Kidney (tissue), 22 donors: ENCODE measurements at places on chromosomes 11 and 22. TPM values are rescaled to one million over a fixed set of nuclear protein-coding genes. Genes with fewer than 3 reads are reported as not detected.

KRTAP5-7 gene
- total RNA-seq = 0.22 TPM

SHISA8 gene
- total RNA-seq = 0.35 TPM

CLMP gene
- 6.8 TPM for total RNA-seq

LIF gene
- total RNA-seq = 10.7 TPM

CDC42BPG gene
- 20.7 TPM for total RNA-seq

MED17 gene
- total RNA-seq = 35.4 TPM

SPDYC gene
- total RNA-seq = not detected

MUC2 gene
- total RNA-seq = not detected

SPA17 gene
- 10.7 TPM for total RNA-seq

TOP3B gene
- 26.7 TPM for total RNA-seq

GRCh38 chr11:108597736-108598355 is 4.3 kb upstream of the EXPH5 start:
- DNase-seq = no peak

GRCh38 chr11:70826541-70827335 is 425.6 kb downstream of the SHANK2 start:
- DNase-seq = peak; percentile 45

DNA sequence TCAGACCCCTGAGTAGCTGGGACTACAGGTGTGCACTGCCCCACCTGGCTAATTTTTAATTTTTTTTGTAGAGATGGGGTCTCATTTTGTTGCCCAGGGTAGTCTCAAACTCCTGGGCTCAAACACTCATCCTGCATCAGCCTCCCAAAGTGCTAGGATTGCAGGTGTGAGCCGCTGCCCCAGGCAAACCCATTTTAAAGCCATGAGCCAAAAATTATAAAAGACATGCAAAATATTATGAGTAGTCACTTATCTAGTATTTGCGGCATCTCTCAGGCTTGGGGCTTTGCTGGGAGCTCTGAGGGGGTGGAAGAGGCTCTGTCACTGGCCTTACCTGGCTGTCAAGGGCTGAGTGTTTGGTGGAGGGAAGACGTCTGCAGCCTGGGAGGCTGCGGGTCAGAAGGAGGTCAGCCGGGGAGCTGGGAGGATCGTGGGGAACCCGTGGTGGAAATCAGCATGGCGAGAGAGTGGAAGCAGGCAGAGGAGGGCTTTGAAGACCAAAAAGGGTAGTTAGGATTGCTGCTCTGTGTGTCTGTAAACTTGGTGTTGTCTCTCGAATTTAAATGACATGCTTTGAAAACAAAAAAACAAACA is 69.1 kb upstream of the PARVG start:
- DNase-seq = peak; percentile 35

- peak; percentile 69 for DNase-seq
These were observed 44.9 kb downstream of the WNT11 start for GRCh38 chr11:76161261-76161961.

- DNase-seq = no peak
These were observed 35.8 kb downstream of the GRIK4 start for GRCh38 chr11:120547316-120547715.

DNA sequence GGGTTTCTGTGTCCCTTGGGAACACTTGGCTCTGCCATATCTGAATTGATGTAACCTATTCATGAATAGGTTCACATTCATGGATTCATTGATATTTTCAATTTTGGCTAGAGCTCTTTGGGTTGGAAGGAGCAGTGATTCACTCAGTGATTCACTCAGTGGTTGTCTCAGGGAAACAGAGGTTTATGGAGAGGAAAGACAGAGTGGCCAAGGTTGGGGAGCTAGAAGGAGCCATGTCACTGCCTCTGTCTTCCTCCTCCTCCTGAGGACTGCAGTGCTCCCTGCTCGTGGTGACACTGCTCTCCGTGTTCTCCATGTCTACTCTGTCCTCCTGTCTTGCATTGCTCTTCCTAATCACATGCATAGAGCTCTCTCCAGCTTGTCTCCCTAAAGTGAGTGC is 17.4 kb downstream of the CEP164 start:
- no peak for DNase-seq

DNA sequence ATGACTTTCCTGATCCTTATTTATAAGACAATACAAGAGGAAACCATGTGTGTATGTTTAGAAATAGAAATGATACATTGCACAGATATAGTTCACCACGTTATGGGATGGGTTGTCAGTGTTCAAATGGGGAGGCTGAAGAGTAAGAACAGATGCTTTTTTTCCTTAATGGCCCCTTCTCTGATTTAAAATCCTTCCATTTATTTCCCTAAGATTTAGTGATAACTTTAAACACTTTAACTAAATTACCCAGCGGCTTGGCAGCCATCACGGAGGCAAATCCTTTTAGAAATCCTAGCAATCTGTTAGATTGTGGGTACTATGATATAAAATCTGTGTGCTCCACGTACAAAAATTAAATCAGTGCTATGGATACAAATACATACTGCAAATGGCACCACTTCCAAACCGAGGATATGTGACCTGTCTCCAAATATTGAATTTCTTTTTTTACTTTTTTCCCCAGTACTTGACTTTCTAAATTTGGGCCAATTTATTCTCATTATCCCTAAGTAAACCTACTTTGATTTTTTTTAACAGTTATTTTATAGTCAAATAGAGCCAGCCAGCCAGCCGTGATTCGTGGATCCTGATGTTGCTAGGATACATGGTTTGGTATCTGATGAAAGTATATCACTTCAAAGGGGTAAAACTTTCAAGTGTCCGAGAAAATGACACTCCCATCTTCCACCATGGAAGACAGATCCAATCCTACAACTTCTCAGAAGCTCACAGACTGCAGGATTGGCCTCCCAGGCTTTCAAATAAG is 46.1 kb downstream of the BDNF start:
- DNase-seq = no peak

- no peak for DNase-seq
These were observed 56.3 kb upstream of the PLET1 start for GRCh38 chr11:112316971-112317370.

GRCh38 chr11:58490827-58491226 is 17.1 kb downstream of the OR5B21 start:
- DNase-seq = no peak

DNA sequence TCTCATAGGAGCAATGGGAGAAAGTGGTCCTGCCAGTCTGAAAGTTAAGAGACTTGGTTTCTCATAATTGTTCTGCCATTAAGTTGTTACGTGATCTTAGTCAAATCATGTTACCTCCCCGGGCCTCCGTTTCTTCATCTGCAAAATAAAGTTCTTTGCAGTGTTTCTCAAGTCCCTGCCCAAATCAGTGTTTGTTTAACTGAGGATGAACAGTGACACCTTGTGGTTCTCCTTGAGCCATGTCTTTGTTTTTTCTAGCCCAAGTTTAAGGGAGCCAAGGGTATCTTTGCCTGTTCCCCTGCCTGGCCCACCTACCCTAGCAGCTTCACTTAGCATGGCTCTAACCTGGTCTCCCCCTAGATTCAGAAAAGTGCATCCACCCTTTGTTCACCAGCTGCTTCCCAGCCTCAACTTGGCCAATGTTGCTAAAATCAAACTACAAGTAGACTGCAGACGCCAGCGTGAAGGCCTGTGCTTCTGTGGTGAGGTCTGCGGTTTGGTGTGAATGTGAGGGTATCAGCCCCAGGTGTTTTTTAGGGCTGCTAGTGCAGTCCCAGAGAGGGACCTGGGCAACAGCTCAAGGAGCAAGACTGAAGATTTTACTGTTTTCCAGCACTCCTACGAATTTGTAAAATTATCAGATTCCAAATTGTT is 35.5 kb downstream of the FZD4 start:
- no peak for DNase-seq

- DNase-seq = peak; percentile 12
These were observed 105.3 kb upstream of the FGF3 start for GRCh38 chr11:69924308-69925161.

DNA sequence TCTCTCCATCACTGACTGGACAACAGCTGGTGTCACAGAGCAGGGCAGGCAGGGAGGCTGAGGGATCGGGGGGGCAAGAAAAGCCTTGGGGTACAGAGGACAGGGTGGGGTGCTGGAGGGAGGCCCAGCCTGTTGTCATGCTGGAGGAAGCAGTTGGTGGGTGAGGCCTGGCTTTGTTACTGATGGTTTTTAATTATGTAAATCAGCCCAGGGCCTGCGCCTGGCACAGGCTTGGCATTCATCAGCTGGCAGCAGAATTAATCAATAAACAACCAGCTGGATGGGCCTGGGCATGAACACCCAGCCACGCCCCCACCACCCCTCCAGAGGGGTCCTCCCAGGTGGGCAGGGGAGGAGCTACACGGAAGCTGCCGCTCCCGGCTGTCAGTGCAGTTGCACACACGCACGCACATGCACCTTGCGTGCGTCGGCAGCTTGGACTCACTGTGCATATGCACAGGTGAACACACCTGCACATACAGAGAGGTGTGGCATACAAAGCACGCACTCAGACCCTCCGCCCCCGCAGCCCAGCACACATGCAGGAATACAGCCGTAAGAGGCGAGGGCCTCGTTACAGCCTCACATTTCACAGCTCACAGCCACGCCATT is 21.3 kb upstream of the ELFN2 start:
- DNase-seq = no peak

DNA sequence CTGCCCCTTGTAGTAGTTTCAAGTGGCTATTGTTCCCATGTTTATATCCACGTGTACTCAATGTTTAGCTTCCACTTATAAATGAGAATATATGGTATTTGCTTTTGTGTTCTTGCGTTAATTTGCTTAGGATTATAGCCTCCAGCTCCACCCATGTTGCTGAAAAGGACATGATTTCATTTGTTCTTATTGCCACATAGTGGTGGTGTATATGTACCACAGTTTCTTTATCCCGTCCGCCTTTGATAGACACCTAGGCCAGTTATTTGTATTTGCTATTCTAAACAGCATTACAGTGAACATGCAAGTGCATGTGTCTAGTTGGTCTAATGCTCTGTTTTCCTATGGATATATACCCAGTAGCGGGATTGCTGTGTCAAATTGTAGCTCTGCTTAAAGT is 6.8 kb downstream of the OR51B2 start:
- no peak for DNase-seq

DNA sequence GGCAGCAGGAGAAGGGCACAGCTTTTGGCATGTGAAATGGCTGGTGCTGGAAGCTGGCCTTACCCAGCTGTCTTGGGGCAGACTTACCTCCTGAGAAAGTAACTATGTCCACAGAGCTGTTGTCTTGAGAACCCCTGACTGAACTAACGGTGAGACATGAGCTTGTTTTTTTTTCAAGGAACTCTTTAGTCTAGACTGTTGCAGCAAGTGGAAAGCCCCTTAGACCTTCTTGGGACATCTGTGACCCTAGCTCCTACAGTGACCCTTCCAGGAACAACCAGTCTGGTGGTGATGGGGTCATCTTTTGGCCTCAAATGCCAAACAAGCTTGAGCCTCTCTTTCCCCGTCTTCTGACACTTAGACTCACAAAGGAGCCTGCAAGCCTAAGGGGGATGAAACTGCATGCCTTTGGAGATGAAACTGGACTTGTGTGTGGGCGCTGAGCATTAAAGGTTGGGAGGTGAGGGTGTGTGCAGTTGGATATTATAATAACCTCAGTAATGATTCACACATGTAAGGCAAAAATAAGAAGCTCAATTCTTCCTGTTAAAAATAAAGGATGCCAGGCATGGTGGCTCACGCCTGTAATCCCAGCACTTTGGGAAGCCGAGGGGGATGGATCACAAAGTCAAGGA is 35.4 kb downstream of the SDHD start:
- DNase-seq = no peak

DNA sequence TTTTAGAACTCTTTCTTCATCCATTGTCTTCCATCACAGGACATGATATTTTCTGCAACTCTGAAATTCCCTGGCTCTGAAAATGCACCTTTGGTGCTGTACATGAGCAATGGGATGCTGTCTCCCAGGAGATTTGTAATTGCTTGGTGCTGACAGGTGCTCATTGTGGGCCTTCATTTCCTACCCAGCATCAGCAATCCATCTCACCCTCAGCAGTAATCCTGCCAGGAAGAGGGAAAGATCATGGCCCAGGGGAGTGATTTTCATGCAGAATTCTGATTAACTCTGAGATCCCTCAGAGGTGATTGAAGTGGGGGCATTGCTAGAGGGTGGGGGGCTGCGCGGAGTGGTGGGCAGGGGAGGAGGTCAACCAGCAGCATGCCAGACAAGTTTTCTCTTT is 651.7 kb downstream of the NELL1 start:
- DNase-seq = no peak

- DNase-seq = no peak
These were observed 28.1 kb downstream of the MTMR2 start for GRCh38 chr11:95895815-95896214.

- no peak for DNase-seq
These were observed 72.6 kb downstream of the NCAPD3 start for GRCh38 chr11:134151083-134151747.

- no peak for DNase-seq
These were observed 50.3 kb upstream of the GLYAT start for GRCh38 chr11:58782066-58782465.

DNA sequence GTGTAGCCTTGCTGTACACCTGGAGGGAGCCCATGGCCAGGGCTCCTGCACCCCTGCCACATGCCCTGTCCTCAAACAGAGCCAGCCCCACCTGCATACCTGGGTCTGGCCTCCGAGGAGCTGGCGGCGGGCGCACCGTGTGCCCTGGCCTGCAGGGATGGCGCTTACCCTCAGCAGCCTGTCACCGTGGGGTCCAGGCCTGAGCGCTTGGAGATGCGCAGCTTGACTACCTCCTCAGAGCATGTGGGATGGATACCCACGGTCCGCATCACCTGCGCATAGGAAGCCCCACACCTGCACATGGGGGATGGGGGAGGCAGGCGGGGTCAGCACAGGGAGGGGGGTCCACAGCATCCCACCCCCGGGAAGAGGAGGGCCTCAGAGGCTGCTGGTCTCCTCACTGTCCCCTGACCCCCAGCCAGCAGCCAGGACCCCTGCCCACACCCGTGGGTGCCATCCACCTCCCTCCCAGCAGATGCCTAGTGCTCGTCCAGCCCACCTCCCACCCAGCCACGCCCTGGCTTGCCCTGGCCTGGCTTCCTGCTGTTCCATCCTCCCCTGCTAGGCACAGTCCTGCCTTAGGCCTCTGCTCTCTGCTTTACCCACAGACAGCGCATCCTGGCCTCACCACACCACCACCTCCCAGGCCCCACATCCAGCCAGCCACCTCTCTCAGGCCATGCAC is 22.4 kb upstream of the GNB1L start:
- peak; percentile 68 for DNase-seq

DNA sequence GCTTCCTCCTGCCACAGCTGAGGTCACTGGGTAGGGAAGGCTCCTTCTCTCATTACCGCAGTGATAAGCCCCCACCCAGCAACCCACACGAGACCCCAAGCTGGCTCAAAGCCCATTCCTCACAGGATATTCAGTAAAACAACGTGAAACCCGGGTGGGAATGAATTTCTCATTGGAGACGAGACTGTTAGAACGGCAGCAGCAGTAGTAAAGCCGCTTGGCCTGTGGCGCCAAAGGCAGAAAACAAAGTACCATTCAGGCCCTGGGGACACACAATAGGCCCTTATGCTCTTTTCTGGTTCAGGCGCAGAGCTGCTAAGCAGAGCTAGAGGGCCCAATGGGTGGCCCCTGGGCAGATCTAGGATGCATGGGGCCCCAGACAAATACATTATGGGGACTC is 45.3 kb downstream of the PC start:
- DNase-seq = no peak

DNA sequence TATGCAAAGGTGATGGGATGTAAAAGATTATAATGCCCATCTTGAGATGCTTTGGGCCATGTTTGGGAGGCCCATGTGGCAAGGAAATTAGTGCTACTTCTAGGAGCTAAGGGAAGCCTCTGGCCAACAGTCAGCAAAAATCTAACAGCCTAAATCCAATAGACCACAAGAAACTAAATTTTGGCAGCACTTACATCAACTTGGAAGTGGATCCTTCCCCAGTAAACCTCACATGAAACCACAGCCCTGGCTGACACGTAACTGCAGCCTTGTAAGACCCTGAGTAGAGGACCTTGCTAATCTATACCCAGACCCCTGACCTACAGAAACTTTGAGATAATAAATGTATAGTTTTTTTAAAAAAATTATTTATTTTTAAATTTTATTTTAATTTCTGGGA is 13.1 kb upstream of the GRK3 start:
- no peak for DNase-seq
